ENCODE measurements at places on chromosomes 13 and 19. TPM values are rescaled to one million over a fixed set of nuclear protein-coding genes. Genes with fewer than 3 reads are reported as not detected.

The ZNF667 gene
- 12.2 TPM for total RNA-seq

The CYP4F8 gene
- total RNA-seq: not detected

The DAZAP1 gene
- total RNA-seq: 34.3 TPM

The GZMM gene
- total RNA-seq: not detected

The CYP2F1 gene
- total RNA-seq: not detected

All from tibial nerve (tissue), 4 donors.